ENCODE measurements at places on chromosomes 1 and 21. TPM values are rescaled to one million over a fixed set of nuclear protein-coding genes. Genes with fewer than 3 reads are reported as not detected.
A peak's percentile ranks its signal among the peaks of the same experiment; 100 is the strongest.

DNA sequence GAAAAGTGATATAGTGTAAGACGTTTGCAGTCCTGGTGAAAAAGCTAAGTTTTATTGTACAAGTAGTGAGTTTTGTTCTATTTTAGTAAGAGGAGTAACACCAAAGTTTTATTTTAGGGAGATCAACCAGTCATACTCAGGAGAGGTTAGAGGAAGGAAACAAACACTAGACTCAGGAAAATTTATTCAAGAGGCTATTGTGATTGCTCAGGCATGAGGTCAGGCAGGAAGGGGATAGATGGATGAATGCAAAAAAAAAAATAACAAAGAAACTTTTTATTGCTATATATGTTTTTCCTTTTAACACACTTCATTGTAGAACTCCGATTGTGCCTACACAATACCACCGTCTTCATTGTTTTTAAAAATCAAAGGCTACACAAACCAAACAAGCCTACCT is 189.0 kb downstream of the LYPLAL1 start:
- no peak for DNase-seq
- H3K4me1 ChIP-seq, result no peaks in the 10 kb centered on the region
- H3K36me3 ChIP-seq, result no peaks in the 10 kb centered on the region
- H3K27ac ChIP-seq, result no peak overlapping the region
- H3K4me3 ChIP-seq, result no peak overlapping the region
- no peaks in the 10 kb centered on the region for H3K27me3 ChIP-seq

- H3K27me3 ChIP-seq, result no peaks in the 10 kb centered on the region
- peaks cover 13% of the 10 kb centered on the region for H3K4me1 ChIP-seq
- peak; percentile 81 for DNase-seq
- H3K36me3 ChIP-seq, result peaks cover 34% of the 10 kb centered on the region
These were observed 772 bp downstream of the ADAM15 start for GRCh38 chr1:155051777-155052398.

GRCh38 chr1:15245593-15246360 is 1.2 kb upstream of the FHAD1 start:
- no peak overlapping the region for H3K27ac ChIP-seq
- no peak overlapping the region for H3K4me3 ChIP-seq
- no peaks in the 10 kb centered on the region for H3K27me3 ChIP-seq
- H3K36me3 ChIP-seq, result no peaks in the 10 kb centered on the region
- no peak for DNase-seq
- H3K4me1 ChIP-seq, result peaks cover 4% of the 10 kb centered on the region

- H3K27ac ChIP-seq, result peak overlapping the region; percentile 94
- no peaks in the 10 kb centered on the region for H3K36me3 ChIP-seq
- H3K4me3 ChIP-seq, result no peak overlapping the region
These were observed 15.5 kb upstream of the POFUT2 start for GRCh38 chr21:45303091-45303615.

DNA sequence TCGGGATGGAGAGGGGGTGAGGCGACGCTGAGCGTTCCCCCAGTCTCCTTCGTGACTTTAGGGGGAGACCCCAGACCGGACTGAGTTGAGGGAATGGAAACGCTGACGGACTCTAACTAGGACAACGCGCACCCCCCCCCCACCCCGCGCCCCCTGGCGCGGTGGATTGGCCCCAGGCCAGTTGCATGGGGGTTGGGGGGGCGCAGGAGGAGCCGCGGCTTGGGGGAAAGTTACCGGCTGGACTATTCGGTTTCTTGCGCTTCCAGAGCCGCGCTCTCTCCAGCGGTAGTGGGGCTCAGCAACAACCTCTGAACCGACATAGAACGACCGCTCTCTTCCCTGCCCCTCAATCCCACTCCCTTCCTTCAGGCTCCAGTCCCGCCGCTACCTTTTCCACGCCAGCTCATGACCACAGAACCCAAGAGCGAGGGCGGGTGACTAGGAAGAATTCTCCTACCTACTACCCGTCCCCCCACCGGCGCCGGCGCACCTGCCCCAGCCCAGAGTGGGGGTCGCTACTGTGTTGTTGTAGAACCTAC is 694 bp downstream of the ZBTB7B start:
- H3K27ac ChIP-seq, result peak overlapping the region; percentile 95
- H3K4me1 ChIP-seq, result peaks cover 71% of the 10 kb centered on the region
- H3K36me3 ChIP-seq, result no peaks in the 10 kb centered on the region
- H3K27me3 ChIP-seq, result no peaks in the 10 kb centered on the region

DNA sequence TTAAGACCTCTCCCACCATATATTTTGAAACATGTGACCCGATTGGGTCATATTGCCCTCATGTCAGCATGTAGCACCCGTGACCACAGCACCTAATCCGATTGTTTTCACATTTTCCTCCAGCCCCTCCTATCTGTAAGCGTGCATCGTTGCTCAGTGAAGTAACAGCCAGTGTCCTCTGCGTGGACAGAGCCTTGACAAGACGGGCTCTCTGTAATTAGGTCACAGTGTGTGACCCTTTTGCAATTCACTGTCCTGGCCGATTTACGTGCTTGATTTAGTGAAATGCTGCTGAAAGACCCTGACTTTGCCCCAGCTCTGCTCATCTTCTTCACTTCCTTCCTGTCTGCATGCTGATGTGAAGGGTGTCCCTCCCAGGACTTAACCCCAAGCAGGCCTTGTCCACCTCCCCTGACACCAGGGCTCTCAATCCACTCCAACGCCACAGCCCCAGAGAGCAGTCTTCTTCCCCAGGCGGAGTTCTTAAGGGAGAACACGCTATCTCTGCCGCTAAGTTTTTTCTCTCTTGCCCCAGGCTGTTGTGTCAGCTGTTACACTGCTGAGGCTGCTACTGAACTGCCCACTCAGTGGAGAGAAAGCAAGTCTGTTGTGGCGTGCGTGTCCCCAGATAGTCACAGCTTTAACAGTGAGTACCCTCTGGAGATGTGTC is 19.4 kb downstream of the URB2 start:
- DNase-seq, result no peak
- no peak overlapping the region for H3K4me3 ChIP-seq
- H3K27me3 ChIP-seq, result no peaks in the 10 kb centered on the region
- H3K4me1 ChIP-seq, result no peaks in the 10 kb centered on the region

Gene KCNJ9
- polyA plus RNA-seq, result 0.08 TPM

DNA sequence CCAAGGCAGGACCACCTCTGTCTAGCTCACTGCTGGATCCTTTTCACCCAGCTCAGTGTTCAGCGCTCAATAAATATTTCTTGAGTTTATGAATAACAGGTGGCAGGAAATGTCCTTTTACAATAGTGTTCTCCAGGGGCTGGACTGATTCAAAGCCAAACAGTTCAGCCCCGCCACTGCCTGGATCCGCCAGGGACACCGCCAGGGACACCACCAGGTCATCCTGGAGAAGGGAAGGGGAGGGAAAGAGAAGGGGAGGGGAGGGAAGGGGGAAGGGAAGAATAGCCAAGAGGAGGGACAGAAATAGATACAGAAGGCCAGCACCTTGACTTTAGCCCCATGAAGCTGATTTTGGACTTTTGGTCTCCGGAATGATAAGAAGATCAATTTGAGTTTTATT is 255.6 kb downstream of the GRIK3 start:
- peaks cover 10% of the 10 kb centered on the region for H3K27me3 ChIP-seq
- no peak overlapping the region for H3K4me3 ChIP-seq

DNA sequence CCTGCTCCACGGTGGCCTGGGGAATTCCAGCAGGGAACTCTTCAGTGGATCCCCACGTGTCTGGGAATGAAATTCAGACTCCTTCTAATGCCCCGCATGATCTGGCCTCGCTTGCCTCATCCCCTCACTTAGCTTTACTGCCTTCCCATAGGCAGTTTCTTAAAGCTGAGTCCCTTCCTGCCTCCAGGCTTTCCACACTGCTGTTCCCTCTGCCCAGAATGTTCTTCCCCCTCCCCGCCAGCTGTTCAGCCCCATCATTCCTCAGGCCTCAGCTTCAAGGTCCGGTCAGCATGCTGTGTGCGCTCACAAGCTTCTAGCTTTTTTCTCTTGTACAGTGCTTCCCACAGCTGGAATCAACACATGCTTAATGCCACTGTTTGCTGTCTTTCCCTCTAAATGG is 54.9 kb upstream of the WASF2 start:
- no peak overlapping the region for H3K4me3 ChIP-seq
- peak overlapping the region; percentile 93 for H3K27ac ChIP-seq
- H3K36me3 ChIP-seq, result peaks cover 31% of the 10 kb centered on the region
- no peaks in the 10 kb centered on the region for H3K27me3 ChIP-seq
- DNase-seq, result no peak
- peaks cover 70% of the 10 kb centered on the region for H3K4me1 ChIP-seq

DNA sequence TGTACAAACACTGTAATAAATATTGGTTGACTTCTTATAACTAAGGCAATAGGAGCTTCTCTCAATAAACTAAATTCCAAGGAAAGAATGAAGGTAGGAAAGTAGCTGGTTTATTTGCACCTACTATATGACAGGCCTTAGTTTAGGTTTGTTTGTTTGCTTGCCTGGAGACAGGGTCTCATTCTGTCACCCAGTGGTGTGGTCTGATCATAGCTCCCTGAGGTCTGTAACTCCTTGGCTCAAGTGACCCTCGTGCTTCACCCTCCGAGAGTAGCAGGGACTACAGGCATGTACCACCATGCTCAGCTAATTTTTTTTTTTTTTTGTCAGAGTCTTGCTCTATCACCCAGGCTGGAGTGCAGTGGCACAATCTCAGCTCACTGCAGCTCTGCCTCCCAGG is 1.9 kb upstream of the EDARADD start:
- H3K4me3 ChIP-seq, result no peak overlapping the region
- DNase-seq, result no peak
- no peak overlapping the region for H3K27ac ChIP-seq

DNA sequence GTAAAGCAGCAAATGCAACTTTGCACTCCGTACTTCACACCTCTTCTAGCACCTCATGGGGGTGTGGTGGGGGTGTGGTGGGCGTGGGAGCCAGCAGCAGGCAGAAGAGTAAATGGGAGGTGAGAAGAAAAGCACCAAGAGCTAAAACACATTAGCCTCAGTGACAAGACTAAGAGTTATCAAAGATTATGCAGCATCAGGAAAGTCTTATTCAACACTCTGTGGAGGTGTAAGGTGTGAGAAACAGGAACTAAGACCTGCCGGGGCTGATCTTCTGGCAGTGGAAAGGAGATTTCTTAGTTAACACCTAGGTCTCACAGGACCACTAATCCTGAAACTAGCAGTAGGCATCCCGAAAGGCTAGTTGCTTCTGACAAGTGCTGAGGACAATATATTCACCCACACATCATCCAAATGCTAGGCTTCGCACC is 9.9 kb downstream of the TGFBR3 start:
- H3K4me3 ChIP-seq, result no peak overlapping the region
- peaks cover 4% of the 10 kb centered on the region for H3K4me1 ChIP-seq
- no peak for DNase-seq
- no peaks in the 10 kb centered on the region for H3K27me3 ChIP-seq
- no peak overlapping the region for H3K27ac ChIP-seq

DNA sequence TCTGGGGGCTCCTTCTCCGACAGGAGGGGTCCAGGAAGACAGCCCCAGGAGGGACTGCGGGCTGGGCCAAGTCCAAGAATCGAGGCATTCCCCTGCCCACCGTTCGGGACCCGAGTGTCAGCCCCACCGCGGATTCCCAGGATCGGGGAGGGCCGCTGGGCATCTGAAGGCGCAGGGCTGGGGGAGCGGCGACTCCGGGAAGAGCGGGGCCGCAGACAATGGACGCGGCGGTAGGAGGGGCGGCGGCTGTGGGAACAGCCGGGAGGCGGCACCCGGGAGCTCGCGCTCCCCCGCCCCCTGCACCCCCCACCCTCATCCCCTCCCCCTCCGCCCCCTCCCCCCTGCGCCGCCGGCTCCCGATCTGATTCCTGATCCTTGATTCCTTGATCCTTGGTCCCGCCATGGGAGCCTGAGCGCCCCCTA is at the start of gene VANGL2:
TSS of gene VANGL2 (plus strand) at position 342 of the 423 bp plus-strand sequence. CDS start 15,274 bp downstream, outside the sequence.
- peak within 1 kb of the TSS; percentile 74 for H3K4me3 ChIP-seq
- no peaks in the 10 kb centered on the region for H3K36me3 ChIP-seq
- peak within 1 kb of the TSS; percentile 80 for H3K27ac ChIP-seq
- peak; percentile 87 for DNase-seq
- no peaks in the 10 kb centered on the region for H3K4me1 ChIP-seq
- H3K27me3 ChIP-seq, result no peaks in the 10 kb centered on the region

DNA sequence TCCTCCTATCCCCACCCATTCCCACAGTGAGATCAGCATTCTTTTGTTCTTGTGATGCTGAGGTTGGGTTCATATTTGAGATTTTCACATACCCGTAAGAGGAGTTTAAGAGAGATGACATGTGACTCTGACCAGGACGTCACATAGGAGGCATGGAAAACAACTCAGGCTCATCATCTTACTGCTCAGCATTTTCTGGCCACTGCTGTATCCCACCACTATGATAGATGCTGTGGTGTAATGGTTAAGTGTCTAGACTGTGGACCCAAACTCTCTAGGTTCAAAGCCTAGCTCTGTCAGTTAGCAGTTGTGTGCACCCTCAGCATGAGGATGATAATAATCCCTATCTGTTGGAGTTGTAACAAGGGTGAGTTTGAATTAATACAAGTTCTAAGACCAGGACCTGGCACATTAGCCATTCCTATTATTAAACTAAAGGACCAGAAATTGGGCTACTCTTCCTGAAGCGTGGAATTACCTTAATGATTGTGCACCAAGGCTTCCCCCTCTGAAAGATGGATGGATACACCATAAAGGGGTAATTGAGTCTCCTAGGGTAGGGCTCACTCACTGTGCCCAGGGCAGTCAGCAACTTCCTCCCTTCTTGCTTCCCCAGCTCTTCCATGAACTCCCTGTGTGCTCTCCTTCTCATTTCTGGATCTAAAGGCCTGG is 40.9 kb downstream of the LGR6 start:
- no peaks in the 10 kb centered on the region for H3K36me3 ChIP-seq
- peaks cover 23% of the 10 kb centered on the region for H3K27me3 ChIP-seq
- no peaks in the 10 kb centered on the region for H3K4me1 ChIP-seq

DNA sequence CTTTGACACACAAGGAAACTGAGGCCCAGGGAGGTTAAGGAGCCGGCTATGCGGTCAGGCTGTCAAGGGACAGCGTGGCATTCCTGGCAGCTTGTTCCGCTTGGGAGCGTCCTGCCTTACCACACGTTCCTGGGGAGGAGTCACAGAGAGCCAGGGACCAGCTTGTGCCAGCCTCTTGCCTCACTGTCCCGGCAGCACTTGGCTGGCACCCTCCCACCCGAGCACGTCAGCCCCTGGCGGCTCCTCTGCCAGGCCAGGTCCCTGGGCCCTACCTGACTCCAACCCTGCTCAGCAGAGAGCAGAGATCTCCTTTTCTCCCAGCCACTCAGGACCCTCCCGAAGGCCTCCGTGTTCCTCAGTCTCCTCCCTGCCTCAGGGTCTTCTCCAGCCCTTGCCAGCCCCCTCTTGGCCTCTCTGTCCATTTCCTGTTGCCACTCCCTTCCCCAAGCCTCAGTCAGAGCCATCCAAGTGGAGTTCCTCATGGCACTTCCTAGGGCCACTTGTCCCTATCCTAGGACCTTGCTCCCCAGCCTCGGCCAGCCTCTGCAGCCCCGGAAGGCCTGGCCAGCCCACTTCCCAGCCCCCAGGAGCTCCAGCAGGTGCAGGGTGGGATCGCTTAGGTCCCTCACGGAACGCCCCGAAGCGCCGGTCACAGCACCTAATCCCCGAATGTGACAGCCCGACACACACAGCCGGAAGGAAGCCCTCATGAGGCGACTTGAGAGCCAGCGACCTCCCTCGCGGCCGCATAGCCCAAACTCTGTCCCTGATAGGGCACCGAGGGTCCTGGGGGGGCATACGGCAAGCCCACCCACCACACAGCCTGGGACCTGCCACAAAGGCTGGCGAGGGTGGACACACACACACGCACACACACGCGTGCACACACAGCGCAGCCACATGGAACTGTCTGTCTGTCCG is 130.3 kb downstream of the CASZ1 start:
- peaks cover 50% of the 10 kb centered on the region for H3K4me1 ChIP-seq
- peak overlapping the region; percentile 95 for H3K27ac ChIP-seq
- no peak overlapping the region for H3K4me3 ChIP-seq
- peak; percentile 92 for DNase-seq

GRCh38 chr1:65971547-65971946 is 178.9 kb downstream of the PDE4B start:
- no peak for DNase-seq
- H3K4me3 ChIP-seq, result no peak overlapping the region
- no peaks in the 10 kb centered on the region for H3K36me3 ChIP-seq
- no peaks in the 10 kb centered on the region for H3K4me1 ChIP-seq
- no peak overlapping the region for H3K27ac ChIP-seq
